Stimulated activated CD4-positive, alpha-beta T cell treated with anti-CD3 and anti-CD28 coated beads, TNF-alpha, amount 100 ng/mL, for 4 hours (primary cell): ENCODE measurements at places on chromosomes 4 and X.

- DNase-seq: no peak
These were observed 17.7 kb upstream of the CENPU start for GRCh38 chr4:184751585-184751956.

- DNase-seq: no peak
These were observed 52.2 kb downstream of the ANK2 start for GRCh38 chr4:113101669-113102068.

DNA sequence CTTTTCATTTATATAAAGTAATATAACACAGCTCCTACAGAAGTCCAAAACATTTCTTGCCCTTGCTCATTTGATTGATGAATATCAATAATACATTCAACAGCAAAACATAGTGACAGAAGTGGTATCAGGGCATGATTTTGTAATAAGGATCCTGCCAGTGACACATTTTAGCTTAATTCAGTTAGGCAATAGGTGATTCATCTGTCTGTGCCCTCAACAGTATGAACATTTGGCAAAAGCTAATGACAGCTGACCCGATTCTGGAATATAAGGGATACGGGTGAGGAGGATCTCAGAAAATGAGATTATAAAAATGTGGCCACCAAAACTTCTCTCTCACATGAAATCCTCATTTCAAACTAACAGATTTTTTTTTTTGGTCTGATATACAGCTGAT lies 294.0 kb downstream of the CAMK2D start:
- DNase-seq: no peak

GRCh38 chr4:113884655-113885054 lies 94.8 kb downstream of the ARSJ start:
- no peak for DNase-seq

DNA sequence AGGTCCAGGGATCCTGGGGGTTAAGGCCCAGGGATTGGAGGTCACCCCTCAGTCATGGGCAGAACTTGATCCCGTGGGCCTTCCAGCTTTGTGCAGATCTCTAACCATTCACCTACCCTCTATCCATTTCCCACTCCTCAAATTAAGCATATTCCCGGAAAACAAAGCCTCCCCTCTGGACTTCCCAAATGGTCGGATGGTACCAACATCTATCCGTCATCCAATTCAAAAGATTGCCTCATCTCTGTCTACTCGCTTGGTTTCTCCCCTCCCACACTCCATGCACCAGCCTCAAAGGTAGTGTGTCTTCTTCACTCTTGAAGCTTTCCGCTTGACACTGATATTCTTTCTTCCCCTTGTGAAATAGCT lies 473 bp upstream of the BCLAF3 start:
- DNase-seq: no peak

GRCh38 chrX:2756548-2756947 lies 4.7 kb downstream of the XG start:
- no peak for DNase-seq
